ENCODE measurements at places on chromosomes 16 and 17.

DNA sequence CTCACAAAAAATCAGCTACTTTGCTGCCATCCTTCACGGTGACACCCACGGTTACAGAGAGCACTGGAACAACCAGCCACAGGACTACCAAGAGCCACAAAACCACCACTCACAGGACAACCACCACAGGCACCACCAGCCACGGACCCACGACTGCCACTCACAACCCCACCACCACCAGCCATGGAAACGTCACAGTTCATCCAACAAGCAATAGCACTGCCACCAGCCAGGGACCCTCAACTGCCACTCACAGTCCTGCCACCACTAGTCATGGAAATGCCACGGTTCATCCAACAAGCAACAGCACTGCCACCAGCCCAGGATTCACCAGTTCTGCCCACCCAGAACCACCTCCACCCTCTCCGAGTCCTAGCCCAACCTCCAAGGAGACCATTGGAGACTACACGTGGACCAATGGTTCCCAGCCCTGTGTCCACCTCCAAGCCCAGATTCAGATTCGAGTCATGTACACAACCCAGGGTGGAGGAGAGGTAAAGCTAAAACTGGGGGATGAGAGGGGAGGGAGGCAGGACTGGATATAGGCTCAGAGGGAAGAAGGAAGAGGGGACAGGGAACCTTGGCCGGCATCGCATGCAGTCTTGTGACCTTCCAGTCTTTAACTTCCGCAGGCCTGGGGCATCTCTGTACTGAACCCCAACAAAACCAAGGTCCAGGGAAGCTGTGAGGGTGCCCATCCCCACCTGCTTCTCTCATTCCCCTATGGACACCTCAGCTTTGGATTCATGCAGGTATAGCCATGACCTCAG, 581 bp downstream of the CD68 start:
- DNase-seq, result no peak

DNA sequence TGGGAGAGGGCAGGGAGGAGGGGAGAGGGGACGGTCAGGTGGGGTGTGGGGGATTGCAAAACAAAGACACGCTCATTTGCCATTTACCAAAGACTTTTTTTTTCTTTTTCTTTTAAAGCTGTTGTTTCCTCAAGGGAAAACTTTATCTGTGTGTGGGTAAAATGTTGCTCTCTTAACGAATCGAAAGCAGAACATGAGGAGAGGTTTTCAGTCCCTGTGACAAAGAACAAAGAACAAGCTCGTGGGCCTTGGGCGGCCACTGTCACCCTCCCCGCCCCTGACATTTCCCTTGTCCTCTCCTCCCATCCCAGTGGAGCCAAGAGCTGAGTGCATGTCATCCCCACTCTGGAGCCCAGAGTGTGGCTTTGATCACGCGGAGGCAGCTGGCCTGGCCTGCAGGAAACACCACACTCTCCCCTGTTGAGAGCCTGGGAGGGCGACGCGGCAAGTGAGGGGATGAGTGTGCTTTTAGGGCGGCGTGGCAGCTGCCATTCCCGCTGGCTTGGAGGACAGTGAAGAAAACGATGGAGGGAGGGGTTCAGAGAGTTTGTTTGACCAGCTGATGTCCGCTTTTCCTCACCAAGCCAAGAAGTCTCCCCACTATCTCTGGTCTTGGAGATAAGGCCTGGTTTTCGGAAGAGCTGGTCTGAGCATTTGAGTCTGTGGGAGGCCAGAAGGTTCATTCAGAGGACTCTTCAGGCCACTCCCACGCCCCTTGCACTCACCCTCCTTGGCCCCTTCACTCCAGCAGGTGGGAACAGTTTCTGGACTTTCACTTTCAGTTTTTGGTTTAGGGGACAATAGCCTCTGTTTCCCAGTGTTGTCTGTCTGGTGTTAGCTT, 11.4 kb downstream of the CCR7 start:
- DNase-seq, result no peak

DNA sequence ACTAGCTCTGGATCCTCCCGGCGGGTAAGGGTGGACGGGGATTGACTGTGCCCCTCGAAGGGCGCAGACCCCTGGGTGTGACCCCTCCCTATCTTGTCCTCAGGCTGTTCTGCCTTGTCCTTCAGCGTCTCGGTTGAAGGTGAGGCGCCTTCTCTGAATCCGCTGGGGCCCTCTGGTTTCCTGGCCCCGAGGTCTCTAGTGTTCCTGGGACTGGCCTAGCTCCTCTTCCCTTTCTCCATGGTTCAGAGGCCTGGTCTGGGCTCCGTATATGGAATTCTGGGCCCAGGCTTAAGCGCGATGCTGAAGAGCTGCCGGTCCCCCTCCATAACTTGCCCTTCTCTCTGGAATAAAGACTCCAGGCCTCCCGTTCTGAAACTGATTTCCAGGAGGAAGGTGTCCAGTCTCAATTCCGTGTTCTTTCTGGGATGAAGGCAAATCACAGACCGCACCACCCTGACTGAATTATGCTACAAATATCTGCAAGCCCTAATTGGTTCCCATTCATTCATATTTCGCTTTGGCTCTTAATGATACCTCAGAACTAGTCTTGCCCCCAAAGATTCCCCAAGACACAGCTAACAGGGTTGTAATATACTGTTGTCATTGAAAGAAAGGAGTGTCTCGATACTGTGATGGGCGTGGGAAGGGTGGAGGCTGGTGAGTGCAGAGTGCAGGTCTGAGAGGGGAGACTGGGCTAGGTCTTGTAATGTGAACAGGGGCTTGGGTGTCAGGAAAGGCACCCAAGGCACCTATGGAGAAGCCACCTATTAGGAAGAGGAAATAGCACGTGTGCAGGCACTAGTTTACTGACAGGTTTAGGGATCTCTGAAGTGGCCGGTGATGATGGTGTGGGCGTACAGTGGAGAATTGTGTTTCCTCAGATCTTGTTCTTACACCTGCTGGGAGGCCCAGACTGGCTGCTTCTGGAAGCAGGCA, 851 bp downstream of the EDC4 start:
- DNase-seq, result no peak

GRCh38 chr16:63890081-63890480, 1231.8 kb downstream of the CDH11 start:
- DNase-seq, result no peak

GRCh38 chr16:13335879-13336278, 434.5 kb downstream of the SHISA9 start:
- no peak for DNase-seq

- no peak for DNase-seq
These were observed 195.8 kb upstream of the FOXF1 start for GRCh38 chr16:86314402-86315025.

DNA sequence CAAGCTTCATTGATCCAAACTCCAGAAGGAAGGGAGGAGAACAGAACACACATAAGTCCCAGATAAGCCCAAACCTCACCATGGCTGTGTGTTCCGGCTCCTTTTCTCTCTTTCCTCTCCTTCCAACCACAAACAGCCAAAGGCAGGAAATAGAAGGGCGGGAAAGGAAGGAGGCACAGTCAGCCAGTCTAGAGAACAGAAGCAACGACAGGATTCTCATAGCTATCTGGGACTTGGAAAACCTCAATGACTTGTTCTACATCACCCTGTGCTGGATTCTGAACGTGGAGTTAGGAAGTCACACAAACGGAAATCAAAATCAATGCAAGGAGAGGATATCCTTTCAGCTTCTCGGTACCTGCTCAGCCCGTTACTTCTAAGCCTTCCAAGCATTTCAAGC, 9.0 kb downstream of the CRK start:
- no peak for DNase-seq

- DNase-seq, result no peak
These were observed 49.3 kb downstream of the C16orf78 start for GRCh38 chr16:49422896-49423295.

DNA sequence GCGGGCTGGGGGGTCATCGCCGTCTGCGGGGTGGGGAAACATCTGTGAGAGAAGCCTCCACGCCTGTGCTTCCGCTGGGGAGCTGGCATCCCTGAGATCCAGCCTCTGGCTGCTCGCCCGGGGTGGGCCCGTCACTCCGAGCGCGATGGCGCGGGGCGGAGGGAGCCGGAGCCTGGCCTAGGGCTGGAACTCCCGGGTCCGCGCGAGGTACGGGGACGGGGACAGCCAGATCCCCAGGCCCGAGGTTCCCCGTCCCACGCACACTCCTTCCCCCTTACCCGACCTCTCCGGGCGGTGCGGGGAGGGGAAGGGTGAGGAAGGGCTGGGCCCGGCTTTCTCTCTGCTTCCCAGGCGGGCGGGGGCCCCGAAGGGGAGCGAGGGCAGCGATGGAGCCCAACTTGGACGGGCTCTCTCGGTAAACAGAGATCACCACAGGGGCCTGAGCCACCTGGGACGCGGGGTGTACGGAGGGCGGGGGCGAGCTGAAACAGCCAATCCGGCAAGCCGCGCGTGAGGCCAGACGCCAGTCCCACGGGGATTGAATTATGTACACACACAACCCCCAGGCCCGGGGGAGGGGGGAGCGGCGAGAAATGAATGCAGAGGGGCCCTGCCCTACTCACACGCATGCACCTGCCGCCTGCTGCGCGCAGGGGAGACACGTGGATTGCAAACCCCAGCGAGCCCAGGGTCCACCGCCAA, at the start of gene SLC16A11:
TSS of gene SLC16A11 (minus strand) at position 596 of the 702 bp plus-strand sequence. CDS start at position 17, 579 bp downstream.
- DNase-seq, result no peak

DNA sequence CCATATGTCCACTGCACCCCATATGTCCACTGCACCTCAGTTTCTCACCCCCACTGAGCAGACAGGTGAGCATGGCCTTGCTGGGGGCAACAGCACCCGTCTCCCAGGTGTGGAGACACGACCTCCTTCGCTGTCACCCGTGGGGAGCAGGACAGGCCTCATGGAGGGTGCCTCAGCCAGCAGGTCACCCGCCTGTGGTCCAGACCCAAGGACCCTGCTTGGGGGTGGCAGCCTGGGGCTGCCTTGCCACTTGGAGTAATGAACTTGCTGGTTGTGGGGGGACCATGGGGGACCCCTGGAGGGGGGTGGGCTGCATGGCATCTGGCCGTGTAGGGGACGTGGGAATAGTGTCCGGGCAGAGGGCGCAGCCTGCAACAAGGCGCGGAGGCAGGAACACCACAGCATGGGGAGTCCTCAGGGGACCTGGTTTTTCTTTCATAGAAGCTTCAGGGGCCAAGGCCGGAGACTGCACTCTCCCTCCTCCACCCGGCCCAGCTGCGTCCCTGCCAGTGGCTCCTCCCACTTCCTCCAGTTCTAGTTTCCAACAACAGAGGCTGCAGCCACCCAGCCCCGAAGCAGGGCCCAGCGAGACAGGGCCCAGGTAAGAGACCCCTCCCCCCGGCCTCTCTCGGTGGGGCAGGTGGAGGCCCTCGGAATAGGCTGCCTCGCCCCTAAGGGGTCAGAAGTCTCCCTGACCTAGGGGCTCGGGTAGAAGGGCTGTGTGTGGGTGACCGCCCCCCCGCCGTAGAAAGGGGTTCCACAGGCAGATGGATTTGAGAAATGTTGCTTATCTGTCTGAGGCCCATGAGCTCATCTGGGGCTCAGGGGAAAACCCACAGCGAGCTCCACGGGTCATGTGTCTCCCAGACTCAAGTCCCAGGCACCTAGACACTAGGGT, at the start of gene NHLRC4:
TSS of gene NHLRC4 (plus strand) at position 531 of the 898 bp plus-strand sequence. CDS start 1,043 bp downstream, outside the sequence.
- DNase-seq, result peak; percentile 23

DNA sequence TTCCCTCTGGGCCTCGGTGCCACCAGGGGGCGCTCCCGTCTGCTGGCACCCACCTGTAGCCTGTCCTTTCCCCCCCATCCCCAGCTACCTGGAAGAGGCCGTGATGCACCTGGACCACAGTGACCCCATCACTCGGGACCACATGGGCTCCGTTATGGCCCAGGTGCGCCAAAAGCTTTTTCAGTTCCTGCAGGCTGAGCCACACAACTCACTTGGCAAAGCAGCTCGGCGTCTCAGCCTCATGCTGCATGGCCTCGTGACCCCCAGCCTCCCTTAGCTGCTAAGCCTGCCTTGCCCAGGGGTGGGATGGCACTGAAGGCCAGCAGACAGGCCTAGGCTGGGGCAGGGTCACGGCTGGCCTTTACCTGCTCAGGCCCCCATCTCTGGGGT, 818 bp upstream of the NRN1L start:
- DNase-seq, result no peak

DNA sequence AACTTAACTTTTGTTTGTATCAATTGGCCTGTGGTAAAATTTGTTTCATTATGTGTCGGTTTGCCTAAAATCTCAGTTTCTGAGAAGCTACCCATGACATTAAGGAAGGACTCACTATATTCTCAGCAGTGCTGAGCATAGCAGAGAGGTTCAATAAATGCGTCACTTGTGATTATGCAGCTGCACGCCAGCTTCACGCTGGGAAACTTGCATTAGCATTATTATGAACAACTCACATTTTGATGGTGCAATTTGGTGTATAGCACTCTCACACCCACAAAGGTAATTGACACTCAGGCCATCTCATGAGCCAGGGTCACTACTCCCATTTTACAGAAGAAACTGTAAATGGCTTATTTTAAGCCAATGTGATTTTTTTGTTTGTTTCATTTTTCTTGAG, 80.6 kb upstream of the SALL1 start:
- no peak for DNase-seq

DNA sequence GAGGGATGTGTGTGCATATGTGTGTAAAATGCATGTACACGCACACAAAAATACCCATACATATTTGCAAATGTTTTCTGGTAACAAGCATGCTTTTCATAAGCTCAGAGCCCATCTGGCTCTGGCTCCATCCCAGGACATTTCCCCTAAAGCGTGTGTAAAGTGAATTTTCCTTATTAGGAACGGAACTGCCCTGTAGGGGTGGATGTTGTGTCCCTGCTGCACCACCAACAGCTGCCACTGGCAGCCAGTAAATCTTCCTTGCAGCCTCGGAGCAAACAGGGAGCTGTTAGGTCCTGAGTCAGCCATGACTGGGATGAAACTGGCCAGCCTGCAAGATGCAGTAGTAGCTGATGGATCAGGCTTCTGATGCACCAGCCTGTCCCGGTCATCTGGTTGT, 393.5 kb downstream of the UTP18 start:
- DNase-seq, result no peak

GRCh38 chr16:35492225-35492624, 2032.8 kb downstream of the TP53TG3F start:
- DNase-seq, result no peak

DNA sequence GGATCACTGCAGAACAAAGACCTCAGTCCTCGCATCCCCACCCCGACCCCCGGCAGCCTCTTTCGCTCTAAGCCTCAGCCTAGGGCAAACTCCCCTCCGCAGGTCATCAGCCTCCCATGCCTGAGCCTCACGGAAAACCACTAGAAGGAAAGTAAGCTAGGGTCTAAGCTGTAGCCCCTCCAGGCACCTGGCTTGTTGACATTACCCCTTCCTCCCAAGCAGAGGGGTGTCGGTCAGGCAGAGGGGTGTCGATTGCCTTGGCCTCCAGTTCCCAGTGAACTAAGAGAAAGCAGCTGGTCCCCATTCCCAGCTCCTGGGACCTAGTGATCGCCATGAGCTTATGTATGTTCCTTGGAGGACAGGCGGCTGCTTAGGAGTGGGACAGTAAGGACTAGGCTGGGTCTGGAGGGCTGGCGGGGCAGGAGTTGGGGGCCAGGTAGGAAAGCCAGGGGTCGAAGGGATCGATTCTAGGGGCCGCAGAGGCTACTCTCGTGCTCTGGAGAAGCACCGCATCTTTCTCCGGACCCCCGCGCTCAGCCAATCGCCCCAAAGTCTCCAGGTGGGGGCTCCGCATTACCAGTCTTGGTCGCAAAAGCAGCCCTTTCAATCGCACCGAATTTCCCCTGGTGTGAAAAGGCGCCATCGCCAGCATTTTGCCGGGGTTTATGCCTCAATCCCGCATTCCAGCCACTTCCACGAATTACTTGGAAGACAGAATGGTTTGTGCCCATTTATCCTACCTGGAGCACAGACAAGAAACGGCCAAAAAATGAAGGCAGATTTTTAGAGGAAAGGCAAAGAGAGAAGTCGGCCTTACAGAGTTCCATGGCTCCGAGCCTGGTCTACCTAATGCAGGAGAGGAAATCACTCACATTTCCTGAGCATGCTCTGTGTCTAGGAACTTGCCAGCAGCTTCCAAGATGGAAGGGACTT, 21.3 kb upstream of the HOXB13 start:
- no peak for DNase-seq

- DNase-seq, result no peak
These were observed 54.2 kb upstream of the MED9 start for GRCh38 chr17:17422641-17423040.
